Stimulated activated CD8-positive, alpha-beta memory T cell treated with anti-CD3 and anti-CD28 coated beads, Interleukin-7, amount 100 ng/mL, for 1 hour (primary cell): ENCODE measurements at places on chromosomes 4 and X.

DNA sequence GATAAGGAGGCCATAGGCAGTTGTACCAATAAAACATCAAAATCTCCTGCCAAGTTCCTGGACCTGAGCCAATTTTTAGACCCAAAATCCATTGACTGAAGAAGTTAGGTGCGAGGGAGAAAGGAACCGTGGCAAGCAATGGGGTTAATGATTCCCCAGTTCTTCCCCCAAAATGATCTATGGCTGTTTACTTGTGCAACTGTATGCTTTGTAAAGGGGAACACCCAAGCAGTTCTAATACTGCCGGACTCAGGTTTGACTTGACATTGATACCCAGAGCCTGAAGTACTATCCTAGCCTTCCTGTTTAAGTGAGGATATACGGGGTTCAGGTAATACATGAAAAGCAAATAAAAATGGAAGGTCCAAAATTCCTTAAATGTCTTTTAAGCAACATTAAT lies 6.7 kb upstream of the EIF4E start:
- no peak for DNase-seq

DNA sequence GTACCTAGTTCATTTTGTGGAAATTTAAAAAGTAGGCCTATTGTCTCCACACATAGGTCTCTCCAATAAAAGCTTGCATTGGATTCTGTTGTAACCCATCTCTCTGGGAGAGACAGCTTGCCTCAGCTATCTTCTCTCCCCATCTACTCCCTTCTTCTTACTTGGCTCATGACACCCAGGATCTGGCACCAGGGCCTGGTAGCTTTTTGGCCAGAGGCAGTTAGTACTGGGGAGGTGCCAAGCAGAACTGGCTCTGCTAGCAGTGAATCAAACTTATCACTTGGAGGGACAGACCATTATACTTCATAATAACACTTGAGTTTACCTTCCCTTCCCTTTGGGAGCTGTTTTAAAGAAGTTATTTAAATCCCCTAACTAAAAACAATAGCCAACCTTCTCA lies 31.8 kb downstream of the PLAC1 start:
- DNase-seq: no peak

DNA sequence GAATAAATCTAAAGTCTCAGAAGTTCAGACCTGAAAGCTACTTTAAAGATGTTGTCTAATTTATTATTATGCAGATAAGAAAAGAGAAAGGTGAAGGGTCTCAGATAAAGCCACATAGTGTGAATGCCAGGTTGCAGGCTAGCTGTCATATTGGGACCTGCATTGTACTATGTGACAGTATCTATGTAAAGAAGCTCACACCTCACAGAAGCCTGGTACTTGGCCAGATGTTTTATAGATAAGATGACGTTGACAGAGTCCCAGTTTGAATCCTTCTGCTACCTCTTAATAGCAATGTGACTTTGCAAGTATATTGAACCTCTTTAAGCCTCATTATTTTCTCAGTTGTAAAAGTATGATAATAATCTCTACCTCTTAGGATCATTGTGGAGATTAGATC lies 227.0 kb downstream of the SPRY1 start:
- no peak for DNase-seq

DNA sequence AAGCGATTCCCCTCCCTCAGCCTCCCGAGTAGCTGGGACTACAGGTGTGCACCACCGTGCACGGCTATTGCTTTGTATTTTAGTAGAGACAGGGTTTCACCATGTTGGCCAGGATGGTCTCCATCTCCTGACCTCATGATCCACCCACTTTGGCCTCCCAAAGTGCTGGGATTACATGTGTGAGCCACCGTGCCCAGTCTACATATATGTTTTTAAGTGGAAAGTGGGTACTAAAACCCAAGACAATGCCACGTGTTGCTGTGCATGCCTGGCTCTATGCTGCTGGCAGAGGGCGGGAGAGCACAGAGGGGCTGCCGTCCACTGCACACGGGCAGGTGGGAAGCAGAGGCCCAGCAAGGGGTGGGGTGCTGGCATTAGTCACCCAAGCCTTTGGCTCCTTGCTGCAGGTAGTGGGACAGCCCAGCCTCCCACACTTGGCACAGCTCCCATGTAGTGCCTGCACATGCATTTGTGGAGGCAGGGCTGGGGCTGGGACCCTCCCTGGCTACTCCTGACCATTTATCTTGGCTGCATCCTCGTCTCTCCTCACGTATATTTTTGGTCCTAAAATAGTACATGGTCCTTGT lies 3.5 kb downstream of the EMD start:
- no peak for DNase-seq

DNA sequence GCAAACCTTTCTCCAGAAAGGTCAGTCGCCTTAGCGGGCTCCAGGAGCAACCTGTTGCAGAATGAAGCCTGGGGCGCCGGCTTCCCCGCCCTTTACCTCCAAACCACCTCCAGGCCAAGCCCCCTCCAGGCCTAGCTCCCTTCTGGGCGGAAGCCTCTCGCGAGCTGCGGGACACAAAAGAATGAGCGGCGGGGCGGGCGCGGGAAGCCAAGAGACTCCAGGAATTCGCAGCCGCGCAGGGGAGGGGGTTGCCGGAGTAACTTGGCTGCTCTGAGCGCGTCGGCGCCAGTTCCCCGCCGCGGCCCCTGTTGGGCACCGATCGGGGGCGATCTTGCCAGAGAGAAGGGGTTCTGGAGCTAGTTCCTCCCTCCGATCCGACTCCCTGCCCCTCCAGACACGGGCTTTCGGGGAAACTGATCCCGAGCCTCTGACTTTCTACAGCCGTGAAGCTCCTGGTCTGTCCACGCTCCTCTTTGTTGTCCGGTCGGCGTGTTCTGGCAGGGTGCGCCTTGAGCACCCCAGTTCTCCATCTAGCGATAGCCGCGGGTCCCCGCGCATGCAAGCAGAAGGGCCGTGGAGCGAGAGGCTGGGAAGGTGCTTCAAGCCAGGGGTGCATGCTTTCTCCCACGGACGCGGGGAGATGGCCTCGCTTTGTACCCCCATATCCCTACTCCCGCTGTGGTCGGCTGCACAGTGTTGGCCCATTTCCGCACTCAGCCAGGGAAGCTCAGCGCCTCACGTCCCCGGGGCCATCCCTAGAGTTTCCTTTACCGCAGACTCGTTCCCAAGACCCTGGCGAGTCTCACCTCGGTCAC lies 1.2 kb downstream of the PROM1 start:
- no peak for DNase-seq
